ENCODE measurements at places on chromosomes 5 and 9.

GRCh38 chr5:131627207-131627865 is 7.7 kb downstream of the RAPGEF6 start:
- DNase-seq = no peak

DNA sequence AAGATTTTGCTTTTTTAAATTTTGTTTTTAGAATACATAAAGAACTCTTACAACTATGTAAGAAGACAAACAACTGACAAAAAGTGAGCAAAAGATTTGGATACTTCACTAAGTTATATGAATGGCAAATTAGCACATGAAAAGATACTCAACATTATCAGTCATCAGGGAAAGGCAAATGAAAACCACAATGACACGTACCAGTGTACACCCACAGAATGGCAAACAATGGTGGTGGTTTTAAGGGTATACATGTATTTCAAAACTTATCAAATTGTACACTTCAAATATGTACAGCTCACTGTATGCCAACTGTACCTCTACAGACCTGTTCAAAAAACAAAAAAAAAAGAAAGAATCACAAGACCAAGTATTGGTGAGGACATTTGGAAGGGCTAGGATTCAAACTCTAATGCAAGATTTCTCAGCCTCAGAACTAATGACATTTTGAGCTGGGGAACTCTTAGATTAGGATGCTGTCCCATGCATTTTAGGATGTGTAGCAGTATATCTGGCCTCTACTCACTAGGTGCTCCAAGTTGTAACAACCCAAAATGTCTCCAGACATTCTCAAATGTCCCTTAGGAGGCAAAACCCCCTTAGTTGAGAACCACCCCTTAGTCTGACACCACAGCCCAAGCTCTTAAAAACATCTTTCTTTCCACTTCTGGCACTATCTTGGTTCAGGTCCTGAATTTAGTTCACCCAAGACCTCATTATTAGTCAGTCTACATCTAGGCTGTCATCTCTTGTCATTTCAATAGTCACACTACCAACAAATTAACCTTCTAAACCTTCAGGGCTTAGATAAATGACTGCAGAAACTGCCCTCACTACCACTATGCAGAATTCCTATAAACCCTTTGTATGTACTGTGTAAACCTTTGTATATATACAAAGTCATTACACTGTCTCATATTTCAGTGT is 9.7 kb downstream of the SCAI start:
- DNase-seq = no peak

DNA sequence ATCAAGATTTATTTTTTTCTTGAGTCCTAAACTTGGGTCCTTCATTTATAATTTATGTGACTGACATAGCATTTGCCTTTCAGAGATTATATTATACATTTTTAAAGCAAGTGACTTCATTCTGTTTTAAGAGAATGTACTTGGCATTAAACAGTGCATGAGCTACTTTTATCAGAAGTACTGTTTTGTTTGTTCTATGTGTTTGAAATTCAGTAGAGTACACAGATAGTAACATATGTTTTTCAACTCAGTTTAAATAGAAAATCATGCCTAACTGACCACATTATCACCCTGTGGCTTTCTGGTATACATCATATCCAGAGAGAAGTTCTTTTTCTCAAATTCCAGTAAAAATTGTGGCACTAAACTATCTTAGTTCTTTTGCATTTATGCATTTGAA is 335.3 kb upstream of the CDH18 start:
- no peak for DNase-seq

DNA sequence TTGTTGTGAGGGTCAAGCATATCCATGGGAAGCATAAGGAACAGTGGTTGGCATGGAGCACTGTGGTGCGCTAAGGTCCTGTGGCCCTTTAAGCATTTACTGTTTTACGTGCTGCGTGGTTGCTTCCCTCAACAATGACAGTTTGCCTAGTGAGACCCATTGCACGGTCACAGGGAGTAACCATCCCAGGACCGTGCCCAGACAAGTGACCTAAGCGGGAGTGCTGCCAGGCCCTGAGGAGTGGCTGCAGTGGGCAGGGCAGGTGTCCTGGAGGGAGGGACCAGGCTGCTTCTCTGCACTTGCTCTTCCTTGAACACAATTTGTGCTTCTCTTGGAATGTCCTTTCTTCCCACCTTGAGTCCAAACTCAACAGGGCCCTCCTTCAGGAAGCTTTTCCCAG is 64.6 kb downstream of the RGS3 start:
- no peak for DNase-seq

GRCh38 chr5:67147760-67148159 is 48.8 kb downstream of the CD180 start:
- DNase-seq = no peak

- DNase-seq = no peak
Measured at GRCh38 chr5:161286066-161286655, 260.4 kb downstream of the GABRB2 start.

- DNase-seq = no peak
Measured at GRCh38 chr5:65874241-65874640, 52.1 kb upstream of the ERBIN start.

DNA sequence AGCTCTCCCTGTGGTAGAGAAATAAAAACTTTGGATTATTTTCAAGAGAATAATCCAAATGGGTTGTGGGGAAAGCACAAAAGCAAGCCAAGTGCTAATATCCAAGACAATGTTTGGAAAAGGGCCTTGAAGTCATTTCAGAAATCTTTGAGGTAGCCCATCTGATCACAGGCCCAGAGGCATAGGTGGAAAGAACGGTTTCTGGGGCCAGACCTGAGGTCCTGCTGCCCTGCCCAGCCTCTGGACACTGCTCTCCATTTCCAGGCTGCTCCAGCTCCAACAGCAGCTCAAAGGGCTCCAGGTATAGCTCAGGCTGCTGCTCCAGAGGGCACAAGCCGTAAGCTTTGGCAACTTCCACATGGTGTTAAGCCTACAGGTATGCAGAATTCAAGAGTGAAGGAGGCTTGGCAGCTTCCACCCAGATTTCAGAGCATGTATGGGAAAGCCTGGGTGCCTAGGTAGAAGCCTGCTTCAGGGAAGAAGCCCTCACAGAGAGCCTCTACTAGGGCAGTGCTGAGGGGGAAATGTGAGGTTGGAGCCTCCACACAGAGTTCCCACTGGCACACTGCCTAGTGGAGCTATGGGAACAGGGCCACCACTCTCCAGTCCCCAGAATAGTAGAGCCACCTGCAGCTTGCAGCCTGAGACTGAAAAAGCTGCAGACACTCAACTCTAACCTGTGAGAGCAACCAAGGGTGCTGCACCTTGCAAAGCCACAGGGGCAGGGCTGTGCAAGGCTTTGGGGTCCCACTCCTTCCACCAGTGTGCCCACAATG is 133.1 kb downstream of the PIK3R1 start:
- DNase-seq = no peak

DNA sequence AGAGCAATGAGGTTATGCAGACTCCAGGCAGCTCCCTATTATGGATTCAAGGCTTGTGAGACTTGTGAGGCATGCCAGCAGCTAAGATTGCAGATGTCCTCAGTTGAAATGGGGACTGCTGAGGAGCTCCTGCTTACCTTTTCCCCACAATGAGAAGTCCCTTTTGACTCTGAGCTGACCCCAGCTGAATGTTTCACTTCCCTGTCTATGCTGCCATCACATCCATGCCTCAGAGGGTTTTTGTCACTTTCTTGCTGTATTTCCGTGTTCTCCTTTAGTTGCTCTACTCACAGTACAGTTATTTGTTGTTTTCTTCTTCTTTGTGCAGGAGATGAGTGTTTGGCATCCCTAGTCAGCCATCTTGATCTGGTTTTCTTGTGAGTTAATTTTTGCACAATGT is 18.8 kb upstream of the OR2S2 start:
- no peak for DNase-seq

GRCh38 chr5:60362158-60362557 is 337.8 kb downstream of the DEPDC1B start:
- no peak for DNase-seq

GRCh38 chr5:103428411-103428871 is 134.1 kb downstream of the NUDT12 start:
- no peak for DNase-seq

DNA sequence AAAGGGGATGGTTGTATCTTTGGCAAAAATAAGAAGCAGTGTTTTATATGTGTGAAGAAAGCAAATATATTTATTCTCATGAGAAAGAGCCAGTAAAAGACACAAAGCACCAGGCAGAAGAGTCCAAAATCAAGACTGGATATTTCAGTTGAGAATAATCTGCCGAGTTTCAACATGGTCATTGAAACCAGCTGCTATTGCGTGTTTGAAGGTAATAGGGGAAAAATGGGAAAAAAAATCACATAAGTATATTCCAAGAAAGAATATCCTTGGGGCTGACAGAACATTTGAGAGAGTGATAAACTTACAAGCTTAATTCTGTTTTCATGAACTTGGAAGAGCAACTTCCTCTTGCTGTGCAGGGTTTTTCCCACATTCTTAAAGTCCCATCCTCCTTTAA is 79.9 kb downstream of the ISOC1 start:
- DNase-seq = no peak

DNA sequence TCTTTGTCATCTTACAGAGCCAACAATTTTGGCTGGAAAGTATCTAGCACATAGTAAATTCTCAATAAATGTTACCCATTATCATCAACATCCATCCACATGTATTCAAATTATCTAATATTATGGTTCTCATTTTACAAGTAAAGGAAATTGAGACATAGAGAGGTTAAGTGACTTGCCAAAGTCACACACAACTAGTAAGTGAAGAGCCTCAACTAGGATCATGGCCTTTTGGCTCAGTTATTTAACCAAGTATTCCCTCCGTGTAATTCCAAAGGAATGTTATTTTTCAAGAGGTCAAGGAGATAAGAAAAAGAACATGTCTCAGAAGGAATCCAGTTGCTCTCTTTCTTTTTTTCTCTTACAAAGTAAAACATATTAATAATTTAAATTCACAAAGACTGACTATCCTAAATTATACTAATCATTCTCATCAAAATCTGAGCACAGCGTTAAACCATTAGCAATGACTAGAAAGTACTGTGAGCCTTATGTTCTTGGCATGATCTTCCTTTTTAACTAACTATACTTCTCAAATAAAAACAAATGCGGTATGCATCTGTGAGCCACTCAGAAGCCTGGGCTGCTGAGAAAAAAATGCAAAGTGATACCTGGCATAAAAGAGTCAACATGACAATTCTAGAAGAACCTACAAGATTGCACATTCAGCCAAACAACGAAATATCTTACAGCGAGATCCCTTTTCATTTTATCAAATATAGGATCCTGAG is 350.9 kb downstream of the GLIS3 start:
- no peak for DNase-seq

- no peak for DNase-seq
Measured at GRCh38 chr5:40191150-40191549, 488.6 kb upstream of the PTGER4 start.

DNA sequence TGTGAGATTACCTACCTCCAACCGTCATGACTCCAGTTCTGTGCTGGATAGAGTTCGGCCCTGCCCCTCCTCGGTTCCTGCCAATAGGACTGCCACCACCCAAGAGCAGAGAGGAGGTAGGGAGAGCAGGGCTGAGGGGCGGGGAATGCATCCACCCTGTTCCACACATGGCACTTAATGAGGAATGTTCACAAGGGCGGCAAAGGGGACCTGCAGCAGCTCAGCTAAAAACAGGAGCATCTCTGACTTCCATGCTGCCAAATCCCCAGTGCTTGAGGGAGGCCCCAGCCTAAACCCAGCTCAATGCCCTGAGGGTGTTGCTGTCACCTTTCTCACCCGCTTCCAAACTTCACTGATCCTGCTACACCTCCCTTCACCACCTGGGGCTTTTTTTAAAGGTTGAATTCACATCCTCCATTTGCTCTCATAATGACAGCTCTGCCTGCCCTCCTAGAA is 7.8 kb upstream of the DELE1 start:
- DNase-seq = no peak

DNA sequence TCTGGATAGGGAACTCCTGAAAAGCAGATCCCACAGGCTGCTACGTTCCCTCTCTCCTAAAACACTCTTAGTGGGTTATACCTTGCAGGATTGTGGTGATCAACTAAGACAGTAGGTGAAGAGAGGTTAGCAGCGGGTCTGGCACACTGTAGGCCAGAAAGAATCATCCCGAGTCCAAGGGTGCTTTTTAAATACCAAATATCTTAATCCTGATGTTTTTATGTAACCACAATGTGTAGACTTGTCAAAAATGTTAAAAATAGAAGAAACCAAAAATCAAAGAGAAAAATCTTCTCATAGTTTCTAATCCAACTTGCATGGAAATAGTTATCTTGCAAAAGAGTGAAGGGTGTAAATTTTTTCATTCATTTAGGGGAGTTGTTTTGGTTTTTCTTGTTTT is 52.3 kb upstream of the IFNK start:
- DNase-seq = no peak

DNA sequence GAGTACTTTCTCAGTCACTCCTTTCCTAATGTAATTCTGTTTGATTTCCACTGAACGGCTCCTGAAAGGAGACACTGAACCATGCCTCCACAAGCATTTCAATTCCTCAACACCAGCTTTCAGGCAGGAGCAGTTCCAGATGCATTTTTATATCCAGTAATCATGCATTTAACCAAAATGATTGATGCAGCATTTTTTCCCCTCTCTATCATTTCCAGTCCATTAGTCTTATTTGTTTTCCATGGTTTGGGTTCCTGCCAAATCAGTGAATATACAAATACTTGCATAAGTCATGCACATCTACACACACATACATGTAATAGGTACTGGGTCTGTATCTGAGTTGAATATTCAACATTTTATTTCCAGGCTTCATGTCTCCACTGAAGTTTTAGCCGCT is 122.7 kb downstream of the GRIA1 start:
- no peak for DNase-seq

DNA sequence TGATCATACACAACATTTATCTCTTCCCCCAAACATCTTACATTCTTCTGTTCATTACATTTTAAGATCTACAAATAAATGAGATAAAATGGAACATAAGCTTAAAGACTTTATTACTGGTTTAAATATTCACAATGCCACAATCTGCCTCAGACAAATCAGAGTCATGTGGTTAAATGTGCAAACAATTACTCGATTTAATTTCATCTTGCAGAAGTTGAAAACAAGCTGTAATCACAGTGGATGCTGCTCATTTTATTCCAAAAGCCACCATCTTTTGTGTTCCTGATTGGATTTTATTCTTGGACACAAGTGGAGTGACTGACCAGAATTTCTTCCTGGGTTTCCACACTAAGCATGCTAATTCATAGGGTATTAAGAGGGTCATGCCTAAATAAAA is 33.2 kb downstream of the SPOCK1 start:
- DNase-seq = no peak

GRCh38 chr5:74772359-74772758 is 5.3 kb downstream of the NSA2 start:
- DNase-seq = no peak

DNA sequence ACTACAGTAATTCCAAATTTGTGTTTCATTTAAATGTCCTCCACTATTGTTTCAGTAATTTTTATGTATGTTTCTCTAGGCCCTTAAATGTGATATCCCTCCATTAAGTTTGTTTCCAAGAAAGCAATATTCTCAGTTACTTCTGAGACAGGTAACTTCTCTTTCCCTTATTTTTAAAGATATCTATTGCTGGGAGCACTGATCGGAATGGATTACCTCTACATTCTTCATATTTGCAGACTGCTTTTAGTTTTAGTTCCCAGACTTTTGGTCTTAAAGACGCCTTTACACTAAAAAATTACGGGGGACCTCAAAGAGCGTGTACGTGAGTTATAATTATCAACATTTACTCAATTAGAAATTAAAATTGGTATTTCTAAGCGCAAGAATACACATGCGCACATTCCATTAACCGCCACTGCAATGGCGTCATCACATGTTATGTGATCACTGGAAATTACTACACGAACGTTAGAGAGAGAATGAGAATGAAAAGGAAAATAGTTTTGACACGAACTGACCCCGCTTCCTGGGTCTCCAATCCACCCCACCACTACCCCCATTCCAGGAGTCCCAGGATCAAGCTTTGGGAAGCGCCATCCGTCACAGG is 519 bp upstream of the RAD50 start:
- no peak for DNase-seq

GRCh38 chr9:78035383-78035993 is 3.9 kb upstream of the GNAQ start:
- DNase-seq = peak; percentile 59
